ENCODE measurements at places on chromosomes 11 and 22. TPM values are rescaled to one million over a fixed set of nuclear protein-coding genes. Genes with fewer than 3 reads are reported as not detected.

DNA sequence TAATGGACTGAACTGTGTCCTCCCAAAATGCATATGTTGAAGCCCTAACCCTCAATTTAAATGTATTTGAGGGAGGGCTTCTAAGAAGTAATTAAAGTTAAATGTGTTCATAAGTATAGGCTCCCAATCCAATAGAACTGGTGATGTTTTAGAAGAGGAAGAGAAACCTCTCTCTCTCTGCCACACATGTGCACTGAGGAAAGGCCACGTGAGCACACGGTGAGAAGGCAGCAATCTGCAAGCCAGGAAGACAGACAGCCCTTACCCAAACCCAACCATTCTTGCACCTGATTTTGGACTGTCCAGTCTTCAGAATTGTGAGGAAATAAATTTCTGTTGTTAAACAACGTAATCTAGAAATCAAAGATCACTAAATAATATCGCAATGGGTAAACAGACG lies 501.5 kb upstream of the ARHGAP42 start:
- no peak for DNase-seq

DNA sequence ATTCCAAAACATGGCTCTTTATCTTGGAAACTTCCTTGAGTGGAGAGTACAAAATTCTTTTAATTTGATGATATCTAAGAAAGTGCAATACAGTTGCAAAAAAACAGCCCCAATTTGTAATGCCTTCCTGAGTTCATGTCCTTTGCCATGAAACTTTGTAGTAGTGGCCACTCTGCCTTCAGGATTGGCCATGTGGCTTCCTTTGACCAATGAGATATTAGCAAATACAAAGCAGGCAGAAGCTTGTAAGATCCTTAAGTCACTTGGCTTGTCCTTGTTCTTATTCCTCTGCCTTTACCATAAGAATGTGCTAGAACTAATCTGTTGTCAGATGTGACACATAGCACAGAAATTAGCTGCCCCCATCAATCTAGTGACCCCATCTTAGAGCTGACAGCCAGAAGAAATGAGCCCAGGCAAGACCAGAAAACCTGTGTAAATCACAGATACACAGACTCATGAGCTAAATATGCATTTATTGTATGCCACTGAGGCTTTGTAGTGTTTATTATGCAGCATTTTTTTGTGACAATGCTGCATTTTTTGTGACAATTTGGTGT lies 29.8 kb upstream of the BLID start:
- no peak for DNase-seq

- no peak for DNase-seq
Measured at GRCh38 chr11:59426361-59427067, at the start of gene OR5A2. OR5A2 (minus strand) TSS chr11:59426413; CDS start chr11:59422953, 3,460 bp downstream.

- DNase-seq: no peak
Measured at GRCh38 chr11:16318320-16318719, 38.0 kb downstream of the SOX6 start.

DNA sequence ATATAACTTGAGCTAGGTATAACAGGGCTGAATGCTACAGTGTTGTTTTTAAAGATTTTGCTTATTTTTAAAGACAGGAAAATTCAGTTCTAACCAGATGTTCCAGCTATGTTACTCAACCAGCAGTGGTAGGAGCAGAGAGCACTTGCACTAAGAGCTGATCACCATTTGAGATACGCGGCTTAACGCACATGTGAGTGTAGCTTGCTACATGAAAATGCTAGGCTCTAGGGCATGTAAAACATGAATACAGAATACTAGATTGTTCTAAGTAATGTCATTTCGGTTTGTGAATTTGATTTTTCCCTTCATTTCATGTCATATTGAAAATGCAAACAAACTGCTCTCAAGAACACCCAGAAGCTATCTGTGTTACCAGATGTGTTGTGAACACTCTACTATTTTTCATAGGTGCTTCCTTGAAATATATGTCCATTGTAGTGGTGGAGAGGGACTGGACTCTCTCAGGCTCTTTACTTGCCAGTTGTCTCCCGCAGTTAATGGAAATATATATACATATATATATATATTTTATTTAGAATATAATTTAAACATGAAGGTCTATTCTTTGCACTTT lies 10.8 kb upstream of the TECTA start:
- DNase-seq: no peak

- no peak for DNase-seq
Measured at GRCh38 chr11:30501744-30502143, 84.4 kb downstream of the MPPED2 start.

- no peak for DNase-seq
Measured at GRCh38 chr22:48666620-48667019, 1161.1 kb downstream of the BRD1 start.

DNA sequence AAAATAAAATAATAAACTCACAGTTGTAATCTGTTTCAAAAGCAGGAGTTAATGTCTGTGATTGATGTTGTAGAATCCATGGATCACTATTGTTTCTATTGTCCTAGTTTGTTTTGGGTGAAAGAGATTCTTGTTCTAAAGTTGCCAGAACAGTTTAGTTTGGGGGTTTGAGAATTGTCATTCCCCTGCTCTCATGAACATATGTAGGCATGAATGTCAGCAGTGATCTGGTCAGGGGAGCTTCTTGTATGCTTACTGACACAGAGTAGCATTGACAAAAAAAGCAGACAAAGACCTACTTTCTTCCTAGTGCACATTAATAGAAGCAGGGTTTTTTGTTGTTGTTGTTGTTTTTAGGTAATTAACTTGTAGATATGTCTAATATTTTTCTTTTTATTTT lies 38.6 kb downstream of the ARHGAP1 start:
- no peak for DNase-seq

- peak; percentile 69 for DNase-seq
Measured at GRCh38 chr22:45671783-45672563, at the start of gene ATXN10. ATXN10 (plus strand) TSS chr22:45671834; CDS start chr22:45672064, 230 bp downstream.

TEX12 gene
- total RNA-seq: 0.67 TPM

IRAG1 gene
- total RNA-seq: not detected

PLAAT3 gene
- 5.8 TPM for total RNA-seq

Data from CD4-positive, CD25-positive, alpha-beta regulatory T cell (primary cell).